ENCODE measurements at places on chromosomes 1 and 21.
A peak's percentile ranks its signal among the peaks of the same experiment; 100 is the strongest.

DNA sequence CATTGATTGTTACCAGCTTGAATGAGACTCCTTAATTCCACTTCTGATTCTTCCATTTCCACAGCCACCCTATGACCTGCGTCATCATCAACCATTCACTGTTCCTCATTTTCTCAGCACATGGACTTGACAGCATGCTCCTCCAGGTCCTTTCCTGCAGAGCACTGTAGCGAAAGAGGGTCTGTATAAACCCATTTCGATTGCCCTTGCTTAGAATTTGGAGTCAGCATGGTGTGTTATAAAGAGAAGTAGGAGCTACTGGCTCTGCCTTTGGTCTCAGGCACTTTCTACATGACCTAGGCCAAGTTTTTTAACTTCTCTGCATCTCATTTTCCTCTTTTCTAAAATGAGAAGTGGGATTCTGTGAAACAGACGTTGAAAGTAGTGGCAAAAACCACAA, 133.8 kb downstream of the AK5 start:
- H3K36me3 ChIP-seq = peaks cover 39% of the 10 kb centered on the region
- H3K27me3 ChIP-seq = no peaks in the 10 kb centered on the region
- no peak overlapping the region for H3K27ac ChIP-seq
- H3K4me1 ChIP-seq = peaks cover 35% of the 10 kb centered on the region
- H3K4me3 ChIP-seq = no peak overlapping the region

DNA sequence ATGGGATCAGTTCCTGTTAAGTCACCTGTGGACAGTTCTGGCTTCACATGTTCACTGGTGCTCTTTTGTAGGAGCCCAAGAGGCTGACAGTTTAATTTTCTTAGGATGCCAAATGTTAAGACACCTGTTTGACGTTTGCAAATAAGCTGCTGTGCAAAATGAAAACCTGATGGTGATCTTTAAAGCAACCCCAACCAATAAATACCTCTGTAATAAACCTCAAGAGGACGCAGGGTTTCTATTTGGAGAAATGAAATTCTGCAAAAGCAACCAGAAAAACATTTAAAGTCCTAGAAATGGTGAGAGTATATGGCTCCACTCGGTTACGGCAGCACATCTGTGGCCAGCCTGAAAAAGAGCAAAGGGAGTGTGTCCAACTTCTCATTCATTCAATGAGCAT, 5.7 kb upstream of the RHEX start:
- no peaks in the 10 kb centered on the region for H3K36me3 ChIP-seq
- no peak for DNase-seq
- H3K4me1 ChIP-seq = peaks cover 36% of the 10 kb centered on the region
- no peak overlapping the region for H3K4me3 ChIP-seq

GRCh38 chr1:199724049-199724448, 303.5 kb upstream of the NR5A2 start:
- no peak for DNase-seq
- peaks cover 6% of the 10 kb centered on the region for H3K4me1 ChIP-seq
- no peak overlapping the region for H3K27ac ChIP-seq
- H3K4me3 ChIP-seq = no peak overlapping the region
- peaks cover 32% of the 10 kb centered on the region for H3K27me3 ChIP-seq
- H3K36me3 ChIP-seq = no peaks in the 10 kb centered on the region

DNA sequence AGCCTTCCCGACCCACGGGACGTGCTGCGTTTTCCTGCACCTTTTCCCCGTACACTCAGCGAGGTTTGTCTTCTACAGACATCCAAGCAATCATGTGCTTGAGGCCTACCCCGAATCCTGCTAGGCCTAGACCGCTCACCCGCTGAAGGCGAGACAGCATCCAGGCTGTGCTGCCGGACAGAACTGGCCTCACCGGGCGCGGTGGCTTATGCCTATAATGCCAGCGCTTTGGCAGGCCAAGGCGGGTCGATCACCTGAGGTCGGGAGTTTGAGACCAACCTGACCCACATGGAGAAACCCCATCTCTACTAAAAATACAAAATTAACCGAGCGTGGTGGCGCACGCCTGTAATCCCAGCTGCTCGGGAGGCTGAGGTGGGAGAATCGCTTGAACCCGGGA, 54.1 kb downstream of the ECE1 start:
- H3K36me3 ChIP-seq = peaks cover 93% of the 10 kb centered on the region
- no peak overlapping the region for H3K27ac ChIP-seq
- peaks cover 5% of the 10 kb centered on the region for H3K4me1 ChIP-seq
- H3K27me3 ChIP-seq = no peaks in the 10 kb centered on the region
- no peak for DNase-seq
- no peak overlapping the region for H3K4me3 ChIP-seq

- DNase-seq = no peak
- H3K4me1 ChIP-seq = peaks cover 18% of the 10 kb centered on the region
- no peaks in the 10 kb centered on the region for H3K36me3 ChIP-seq
- H3K27me3 ChIP-seq = peaks cover 28% of the 10 kb centered on the region
- no peak overlapping the region for H3K27ac ChIP-seq
Observed at GRCh38 chr1:181425566-181425965, 57.8 kb upstream of the CACNA1E start.

- H3K27me3 ChIP-seq = no peaks in the 10 kb centered on the region
- DNase-seq = no peak
- H3K4me3 ChIP-seq = no peak overlapping the region
- no peaks in the 10 kb centered on the region for H3K4me1 ChIP-seq
- no peaks in the 10 kb centered on the region for H3K36me3 ChIP-seq
Observed at GRCh38 chr21:18049461-18049860, 195.2 kb upstream of the CHODL start.

DNA sequence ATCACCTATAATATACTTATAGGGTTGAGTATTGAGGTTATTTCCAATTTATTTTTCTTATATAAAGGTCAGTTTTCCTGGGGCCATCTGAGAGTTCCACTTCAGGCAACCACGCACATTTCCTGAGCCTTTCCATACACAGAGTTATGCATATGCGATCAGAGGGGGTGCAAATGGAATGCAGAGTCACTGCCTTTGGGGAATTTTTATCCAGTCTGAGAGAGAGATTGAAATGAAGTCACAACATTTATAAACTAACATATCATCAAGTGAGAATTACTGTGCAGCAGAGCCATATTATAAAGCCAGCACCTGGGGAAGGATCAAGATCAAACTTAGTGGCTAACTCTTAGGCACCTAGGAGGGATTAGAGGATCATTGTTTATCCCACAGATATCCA, 299.9 kb upstream of the PLXNA2 start:
- DNase-seq = no peak
- H3K4me3 ChIP-seq = no peak overlapping the region

DNA sequence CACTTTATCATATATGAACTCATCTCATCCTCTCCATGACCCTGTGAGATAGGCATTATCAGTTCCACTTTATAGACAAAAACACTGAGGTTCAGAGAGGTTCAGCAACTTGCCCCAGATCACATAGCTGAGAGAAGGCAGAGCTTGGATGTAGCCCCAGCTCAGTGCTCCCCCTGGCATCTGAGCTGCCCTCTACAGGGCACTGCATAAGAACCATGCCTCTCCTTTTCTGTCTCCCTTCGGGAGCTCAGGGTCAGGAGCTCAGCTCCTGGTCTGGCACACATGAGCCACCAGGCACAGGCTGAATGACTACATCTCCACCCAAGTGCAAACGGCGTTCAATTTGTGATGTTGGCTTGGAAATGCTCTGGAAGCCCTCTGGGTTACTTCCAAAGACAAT, 16.9 kb downstream of the RAB7B start:
- peaks cover 5% of the 10 kb centered on the region for H3K27me3 ChIP-seq
- no peak for DNase-seq
- no peaks in the 10 kb centered on the region for H3K4me1 ChIP-seq
- H3K27ac ChIP-seq = no peak overlapping the region
- no peak overlapping the region for H3K4me3 ChIP-seq

- H3K4me3 ChIP-seq = no peak overlapping the region
- no peak overlapping the region for H3K27ac ChIP-seq
- H3K4me1 ChIP-seq = no peaks in the 10 kb centered on the region
- no peaks in the 10 kb centered on the region for H3K36me3 ChIP-seq
Observed at GRCh38 chr21:40436261-40436660, 410.7 kb downstream of the DSCAM start.

GRCh38 chr1:1199141-1199960, 7.0 kb downstream of the TNFRSF18 start:
- peak overlapping the region; percentile 57 for H3K27ac ChIP-seq
- peaks cover 5% of the 10 kb centered on the region for H3K36me3 ChIP-seq
- no peaks in the 10 kb centered on the region for H3K27me3 ChIP-seq
- H3K4me3 ChIP-seq = peak overlapping the region; percentile 8
- peaks cover 17% of the 10 kb centered on the region for H3K4me1 ChIP-seq

GRCh38 chr1:160640359-160641123, 6.3 kb downstream of the SLAMF1 start:
- peak overlapping the region; percentile 95 for H3K4me3 ChIP-seq
- peaks cover 94% of the 10 kb centered on the region for H3K36me3 ChIP-seq

DNA sequence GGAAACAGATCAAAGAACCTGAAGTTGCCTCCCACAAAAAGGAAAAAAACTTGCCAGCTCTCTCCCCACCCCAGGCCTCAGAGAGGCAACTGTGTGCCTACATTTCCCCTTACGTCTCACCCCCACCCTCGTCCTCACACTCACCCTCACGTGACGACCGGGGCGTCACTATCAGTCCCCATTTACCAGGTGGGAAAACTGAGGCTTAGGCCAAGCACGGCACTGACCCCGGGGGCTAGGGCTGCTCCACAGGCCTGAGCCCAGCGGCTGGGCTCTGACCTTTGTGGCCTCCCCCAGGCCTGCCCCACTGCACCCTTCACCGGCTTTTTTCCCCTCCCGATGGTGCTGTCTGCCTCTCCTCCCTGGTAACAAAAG, 51.5 kb upstream of the RUNX3 start:
- DNase-seq = peak; percentile 67
- no peak overlapping the region for H3K4me3 ChIP-seq
- H3K36me3 ChIP-seq = peaks cover 5% of the 10 kb centered on the region
- peaks cover 92% of the 10 kb centered on the region for H3K4me1 ChIP-seq

- peaks cover 58% of the 10 kb centered on the region for H3K4me1 ChIP-seq
- H3K4me3 ChIP-seq = peak overlapping the region; percentile 92
- no peaks in the 10 kb centered on the region for H3K27me3 ChIP-seq
- H3K27ac ChIP-seq = peak overlapping the region; percentile 92
- H3K36me3 ChIP-seq = peaks cover 93% of the 10 kb centered on the region
Observed at GRCh38 chr1:40984531-40984930, 5.0 kb downstream of the CTPS1 start.

GRCh38 chr21:41848958-41849580, 30.1 kb downstream of the PRDM15 start:
- DNase-seq = no peak
- H3K4me1 ChIP-seq = no peaks in the 10 kb centered on the region
- H3K4me3 ChIP-seq = no peak overlapping the region
- H3K27me3 ChIP-seq = no peaks in the 10 kb centered on the region
- no peak overlapping the region for H3K27ac ChIP-seq

DNA sequence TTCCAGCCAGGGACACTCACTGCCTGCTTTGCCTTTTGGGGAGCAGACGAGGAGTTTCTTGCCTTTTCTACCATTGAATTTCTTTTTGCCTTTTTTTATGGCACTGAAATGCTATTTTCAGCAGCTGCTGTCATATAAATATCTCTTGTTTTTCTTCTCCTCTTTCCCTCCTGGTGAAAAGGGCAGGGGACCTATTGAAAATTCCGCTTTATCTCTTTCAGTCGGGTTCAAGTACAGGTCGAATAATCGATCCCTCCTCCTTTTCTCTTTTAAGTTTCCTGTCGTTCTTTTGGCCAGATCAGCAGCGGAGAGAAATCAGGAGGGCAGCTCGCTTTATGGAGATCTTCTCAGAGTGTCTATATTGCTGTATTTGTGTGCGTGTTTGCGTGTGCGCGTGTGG, 67.4 kb upstream of the CASZ1 start:
- no peak overlapping the region for H3K4me3 ChIP-seq
- peaks cover 55% of the 10 kb centered on the region for H3K27me3 ChIP-seq
- no peak overlapping the region for H3K27ac ChIP-seq
- DNase-seq = no peak
- H3K4me1 ChIP-seq = peaks cover 10% of the 10 kb centered on the region

DNA sequence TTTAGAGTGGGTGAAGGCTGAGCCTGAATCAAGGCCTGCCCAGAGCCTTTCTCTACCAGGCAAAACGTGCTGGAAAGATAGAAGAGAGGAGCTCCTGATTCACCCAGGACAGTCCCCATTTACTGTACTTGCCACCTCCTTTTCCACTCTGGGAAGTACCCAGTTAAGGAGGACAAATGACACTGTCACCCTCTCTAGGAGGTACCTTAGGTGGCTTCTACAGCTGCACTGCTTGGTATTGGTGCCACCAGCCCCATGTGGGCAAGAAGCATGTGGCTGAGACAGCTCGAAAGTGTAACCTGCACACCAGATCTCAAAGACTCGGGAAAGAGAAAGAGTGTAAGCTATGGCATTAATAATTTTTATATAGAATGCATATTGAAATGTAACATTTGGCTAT, 42.3 kb downstream of the RUNX1 start:
- H3K4me3 ChIP-seq = no peak overlapping the region
- peaks cover 94% of the 10 kb centered on the region for H3K4me1 ChIP-seq
- DNase-seq = no peak
- H3K27me3 ChIP-seq = no peaks in the 10 kb centered on the region
- no peak overlapping the region for H3K27ac ChIP-seq
- peaks cover 20% of the 10 kb centered on the region for H3K36me3 ChIP-seq

GRCh38 chr1:153546371-153546770, 765 bp upstream of the S100A4 start:
- H3K36me3 ChIP-seq = peaks cover 23% of the 10 kb centered on the region
- H3K27ac ChIP-seq = peak overlapping the region; percentile 97
- H3K4me3 ChIP-seq = peak overlapping the region; percentile 81
- peak; percentile 31 for DNase-seq

DNA sequence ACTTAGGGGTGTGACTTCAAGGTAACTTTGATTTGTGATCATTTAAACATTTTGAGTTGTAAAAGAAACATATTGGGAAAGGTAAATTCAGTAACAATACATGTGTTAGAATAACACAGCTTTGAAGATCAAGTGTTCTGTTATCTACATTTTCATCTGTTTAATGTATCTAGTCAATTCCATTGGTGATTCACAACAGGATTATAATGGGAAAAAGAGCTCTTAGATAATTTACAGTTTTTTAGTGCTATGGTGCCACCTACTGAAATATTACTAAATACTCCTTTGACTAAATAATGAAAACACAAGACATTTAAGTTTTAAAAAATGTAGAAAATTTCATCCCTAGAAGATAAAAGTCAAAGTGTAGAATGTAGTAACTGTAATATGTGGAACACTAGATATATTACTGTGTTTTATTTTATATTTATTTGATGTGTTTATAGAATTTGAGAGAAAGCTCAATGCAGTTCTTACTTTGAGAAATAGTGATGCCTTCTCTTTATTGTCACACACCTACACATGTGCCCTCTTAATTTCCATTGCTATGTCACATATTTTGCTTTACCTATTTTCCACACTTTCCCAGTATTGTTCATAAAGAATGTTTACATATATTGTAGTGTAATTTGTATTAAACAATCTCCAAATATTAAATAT, 47.4 kb downstream of the PTPRC start:
- H3K27ac ChIP-seq = peak overlapping the region; percentile 91
- H3K4me3 ChIP-seq = peak overlapping the region; percentile 45
- no peaks in the 10 kb centered on the region for H3K27me3 ChIP-seq
- H3K36me3 ChIP-seq = peaks cover 54% of the 10 kb centered on the region
- DNase-seq = no peak

All from activated T-cell treated with anti-CD3 and anti-CD28 coated beads, Interleukin-2, amount 50 U/mL, for 24 hours (primary cell).